Amniotic stem cell (primary cell): ENCODE measurements at places on chromosomes 16 and 17.

- no peak for DNase-seq
Measured at GRCh38 chr17:59807892-59808509, 84.7 kb downstream of the TUBD1 start.

GRCh38 chr16:47986031-47986430, 169.8 kb downstream of the ABCC12 start:
- DNase-seq, result no peak

- no peak for DNase-seq
Measured at GRCh38 chr16:48647794-48648193, 37.8 kb upstream of the N4BP1 start.

DNA sequence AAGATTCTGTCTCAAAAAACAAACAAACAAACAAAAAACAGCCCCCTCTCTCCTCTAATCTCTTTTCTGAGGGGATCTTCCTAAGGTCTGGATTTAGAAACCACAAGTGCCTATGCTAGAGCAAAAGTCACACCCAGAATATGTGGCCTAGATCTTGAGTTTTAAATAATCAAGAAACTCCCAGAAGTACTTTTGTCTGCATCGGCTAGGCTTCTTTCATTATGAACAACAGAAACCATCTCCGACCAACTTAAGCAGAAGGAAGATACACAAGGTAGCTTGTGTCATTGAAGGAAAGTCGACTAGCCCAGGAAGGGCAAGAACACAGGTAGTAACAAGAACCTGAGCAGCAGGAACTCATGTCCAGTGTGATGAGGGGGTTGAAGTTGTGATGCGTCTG, 73.9 kb upstream of the KIFC3 start:
- DNase-seq, result no peak

DNA sequence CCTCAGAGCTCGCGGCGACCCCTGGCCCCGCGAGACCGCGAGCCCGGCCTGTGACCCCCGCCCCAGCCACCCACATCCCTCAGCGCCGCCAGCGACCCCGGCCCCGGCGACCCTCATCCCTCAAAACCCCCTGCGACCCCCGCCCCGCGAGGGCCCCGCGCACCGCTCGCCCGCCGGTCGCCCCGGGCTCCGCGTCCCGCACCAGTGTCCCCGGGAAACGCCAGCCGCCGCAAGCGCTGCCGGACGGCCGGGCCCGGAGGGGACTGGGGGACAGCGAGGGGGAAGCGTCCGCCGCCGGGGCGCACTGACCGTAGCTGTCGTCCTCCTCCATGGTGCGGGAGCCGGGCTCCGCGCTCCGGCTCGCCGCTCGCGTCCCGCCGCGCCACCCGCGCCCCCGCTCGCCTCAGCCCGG, at the start of gene CYTH1:
Gene CYTH1, minus strand, starts transcription at position 381 of the 412 bp plus-strand sequence. Its CDS starts 50 bp downstream, at position 331.
- no peak for DNase-seq

DNA sequence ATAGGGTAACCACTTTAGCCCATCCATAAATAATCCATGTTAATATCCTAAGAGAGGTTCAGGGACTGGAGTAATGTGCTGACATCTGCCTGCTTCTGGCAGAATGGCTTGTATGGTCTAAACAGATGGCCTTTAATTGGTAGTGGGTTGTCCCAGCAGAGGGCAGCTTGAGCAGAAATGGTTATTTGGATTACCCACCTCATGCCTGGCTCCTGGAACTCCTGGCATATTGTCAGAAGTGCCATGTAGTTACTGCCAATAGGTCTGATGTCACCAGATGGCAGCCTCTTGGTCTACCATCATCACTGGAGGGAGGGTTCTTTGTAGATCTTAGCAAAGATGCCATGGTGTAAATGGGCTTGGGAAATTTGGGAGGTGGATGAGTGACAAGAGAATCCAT, 157.5 kb upstream of the SOX9 start:
- no peak for DNase-seq

- no peak for DNase-seq
Measured at GRCh38 chr17:82110298-82110697, 12.3 kb upstream of the FASN start.
